Fibroblast of the aortic adventitia (primary cell): ENCODE measurements at places on chromosomes 7 and 10. TPM values are rescaled to one million over a fixed set of nuclear protein-coding genes. Genes with fewer than 3 reads are reported as not detected.

Gene LEP
- under 0.01 TPM in 1 of 2 replicates, not detected in the other for total RNA-seq

Gene PTPN20
- 0.27 TPM in 1 of 2 replicates, not detected in the other for total RNA-seq

Gene ANXA8L1
- 1.2 TPM in 1 of 2 replicates, not detected in the other for total RNA-seq

Gene EPHA1
- total RNA-seq = not detected in 2 replicates

Gene SUN3
- not detected in 2 replicates for total RNA-seq

Gene KLHDC10
- 27.2 and 45.5 TPM in 2 replicates for total RNA-seq

Gene LLCFC1
- total RNA-seq = not detected in 2 replicates

Gene ZNF727
- 0.57 TPM in 1 of 2 replicates, not detected in the other for total RNA-seq

Gene NPSR1
- total RNA-seq = not detected in 2 replicates

Gene AGMO
- total RNA-seq = 0.18 TPM in 1 of 2 replicates, not detected in the other

Gene KIF11
- 4.5 and 46.5 TPM in 2 replicates for total RNA-seq

Gene HOXA3
- 1.2 and 3.5 TPM in 2 replicates for total RNA-seq

Gene SYCE1
- total RNA-seq = 0.09 TPM in 1 of 2 replicates, not detected in the other

Gene CALN1
- total RNA-seq = not detected in 2 replicates

Gene SLC26A4
- total RNA-seq = 0.65 and 1.8 TPM in 2 replicates

Gene SEC31B
- 3.3 and 17.4 TPM in 2 replicates for total RNA-seq

Gene FAM3C
- total RNA-seq = 119 and 857 TPM in 2 replicates

Gene CYCS
- total RNA-seq = 9.0 and 51.9 TPM in 2 replicates

Gene AGR2
- total RNA-seq = 0.25 TPM in 1 of 2 replicates, not detected in the other

Gene JCAD
- 2.3 and 27.9 TPM in 2 replicates for total RNA-seq

Gene C10orf62
- not detected in 2 replicates for total RNA-seq

Gene COL1A2
- 4,453 and 32,213 TPM in 2 replicates for total RNA-seq

Gene TMEM184A
- total RNA-seq = not detected in 2 replicates
